Right renal pelvis (tissue), 4 donors: ENCODE measurements at places on chromosomes 2 and 18.

- DNase-seq, result no peak
Measured at GRCh38 chr18:24378598-24378997, 19.0 kb downstream of the OSBPL1A start.

GRCh38 chr2:48914477-48915089 lies 159.1 kb upstream of the LHCGR start:
- no peak for DNase-seq

- DNase-seq, result no peak
Measured at GRCh38 chr18:22493940-22494339, 76.2 kb upstream of the CTAGE1 start.

- no peak for DNase-seq
Measured at GRCh38 chr2:221518201-221518934, 53.7 kb downstream of the EPHA4 start.

GRCh38 chr2:23291239-23291638 lies 93.7 kb upstream of the KLHL29 start:
- no peak for DNase-seq

DNA sequence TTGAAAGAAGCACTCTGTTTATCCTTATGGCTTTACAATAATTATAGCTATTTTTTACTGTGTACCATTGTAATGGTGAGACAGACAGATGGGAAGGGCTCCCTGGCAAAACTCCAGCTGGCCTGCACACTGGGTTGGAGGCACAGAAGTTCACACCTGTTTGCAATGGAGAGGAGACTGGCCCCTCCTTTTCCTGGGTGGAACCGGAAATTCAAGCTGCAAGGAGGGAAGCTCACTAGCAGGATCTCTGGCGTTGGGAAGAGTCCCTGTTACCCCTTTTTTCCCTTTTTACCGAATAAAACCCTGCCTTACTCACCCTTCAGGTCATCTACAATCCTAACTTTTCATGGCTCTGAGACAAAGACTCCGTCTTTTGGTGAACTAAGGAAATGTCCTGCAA lies 100.3 kb upstream of the TFPI start:
- DNase-seq, result no peak

- DNase-seq, result no peak
Measured at GRCh38 chr18:3246635-3247239, 864 bp upstream of the MYL12A start.
